ENCODE measurements at places on chromosomes 3 and 15.

- DNase-seq, result no peak
These were observed 9.1 kb downstream of the ALG3 start for GRCh38 chr3:184239708-184240107.

- no peak for DNase-seq
These were observed 29.4 kb downstream of the GAP43 start for GRCh38 chr3:115652738-115653137.

GRCh38 chr3:8524656-8525399, 23.2 kb downstream of the LMCD1 start:
- DNase-seq, result no peak

GRCh38 chr15:98121536-98121935, 161.0 kb downstream of the ARRDC4 start:
- no peak for DNase-seq

- peak; percentile 80 for DNase-seq
These were observed at the start of gene B3GNT5 for GRCh38 chr3:183252973-183253527. B3GNT5 (plus strand) TSS chr3:183253253; CDS start chr3:183269799, 16,546 bp downstream.

DNA sequence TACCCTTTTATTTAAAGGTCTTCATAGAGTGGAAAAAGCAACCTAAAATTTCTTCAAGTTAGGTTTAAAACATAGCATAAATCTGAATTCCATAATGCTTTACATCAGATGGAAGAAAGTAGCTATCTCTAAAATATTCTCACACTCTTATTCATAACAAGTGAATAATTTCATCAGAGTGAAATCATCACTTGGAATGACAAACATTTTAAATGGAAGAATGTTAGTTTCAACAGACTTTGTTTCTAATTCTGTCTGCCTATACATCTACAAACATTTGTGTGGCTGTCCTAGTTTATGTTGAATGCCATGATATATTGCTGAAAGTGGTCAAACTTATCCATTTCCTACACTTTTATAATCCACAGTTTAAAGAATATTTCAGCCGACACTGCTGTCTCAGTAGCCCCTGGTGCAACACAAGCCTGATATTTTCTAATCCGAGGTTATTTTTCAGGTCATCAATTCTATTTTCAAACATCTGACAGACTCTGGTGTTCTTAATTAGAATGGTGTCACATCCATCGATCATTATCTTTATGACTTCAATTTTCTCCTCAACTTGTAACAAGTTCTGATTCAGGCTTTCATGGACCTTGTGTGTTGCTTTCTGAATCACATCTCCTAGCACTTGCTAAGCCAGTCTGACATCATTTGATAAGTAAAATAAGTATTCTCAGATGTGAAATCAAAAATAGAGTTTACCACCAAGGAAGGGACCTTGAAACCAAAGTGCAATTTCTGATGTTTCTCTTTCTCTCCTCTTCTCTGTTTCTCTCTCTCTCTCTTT, 17.1 kb upstream of the CNTN3 start:
- no peak for DNase-seq

DNA sequence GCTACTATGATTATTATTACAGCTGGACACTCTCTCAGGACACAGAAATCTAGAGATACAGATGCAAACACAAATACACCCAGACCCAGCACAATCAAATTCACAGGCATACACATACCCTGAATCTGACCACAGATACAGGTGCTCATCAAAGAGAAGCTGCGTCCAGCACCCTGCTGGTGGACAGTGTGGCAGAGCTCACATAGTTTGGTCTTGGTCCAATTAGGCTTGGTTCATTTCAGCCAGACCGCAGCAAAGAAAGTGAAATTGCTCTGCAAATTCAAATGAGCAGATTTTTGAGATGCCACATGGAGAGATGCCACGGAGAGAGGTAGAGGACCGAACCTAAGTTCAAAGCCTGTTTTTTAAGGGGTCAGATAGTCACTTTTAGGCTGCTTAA, 55.6 kb downstream of the ANAPC13 start:
- DNase-seq, result no peak

DNA sequence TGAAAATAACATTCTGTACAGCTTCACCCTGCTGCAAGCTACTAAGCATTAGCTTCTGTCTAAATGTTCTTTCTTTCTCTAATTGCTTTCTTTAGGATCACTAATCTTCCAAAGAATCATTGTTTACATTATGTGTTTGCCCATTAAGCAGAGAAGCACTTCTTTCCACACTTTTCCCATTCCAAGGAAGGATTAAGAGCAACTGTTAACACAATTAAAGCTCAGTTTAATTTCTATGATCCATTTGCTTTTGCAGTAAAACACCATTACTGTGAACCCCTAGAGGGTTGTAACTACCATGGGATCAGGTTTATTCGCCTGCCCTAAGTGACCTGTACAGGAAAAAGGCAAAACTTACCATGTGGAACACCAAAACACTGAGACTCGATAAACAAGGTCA, 125.8 kb upstream of the ZNF385D start:
- DNase-seq, result no peak

GRCh38 chr15:76903251-76903681, 1.9 kb downstream of the SCAPER start:
- DNase-seq, result no peak

GRCh38 chr3:160981217-160981938, 123.8 kb downstream of the B3GALNT1 start:
- DNase-seq, result no peak

- DNase-seq, result no peak
These were observed 129.5 kb downstream of the TFDP2 start for GRCh38 chr3:142019794-142020320.
